ENCODE measurements at places on chromosomes 3 and 15. TPM values are rescaled to one million over a fixed set of nuclear protein-coding genes. Genes with fewer than 3 reads are reported as not detected.

The MAGEF1 gene
- total RNA-seq = 21.7 TPM

- no peak for DNase-seq
These were observed 229.0 kb downstream of the TLE3 start for GRCh38 chr15:69868756-69869155.

GRCh38 chr3:131630097-131630496 is 127.3 kb upstream of the MRPL3 start:
- DNase-seq = no peak

- no peak for DNase-seq
These were observed 41.1 kb downstream of the NGRN start for GRCh38 chr15:90306560-90306959.

The CILP gene
- 0.34 TPM for total RNA-seq

The TRIM42 gene
- total RNA-seq = not detected

DNA sequence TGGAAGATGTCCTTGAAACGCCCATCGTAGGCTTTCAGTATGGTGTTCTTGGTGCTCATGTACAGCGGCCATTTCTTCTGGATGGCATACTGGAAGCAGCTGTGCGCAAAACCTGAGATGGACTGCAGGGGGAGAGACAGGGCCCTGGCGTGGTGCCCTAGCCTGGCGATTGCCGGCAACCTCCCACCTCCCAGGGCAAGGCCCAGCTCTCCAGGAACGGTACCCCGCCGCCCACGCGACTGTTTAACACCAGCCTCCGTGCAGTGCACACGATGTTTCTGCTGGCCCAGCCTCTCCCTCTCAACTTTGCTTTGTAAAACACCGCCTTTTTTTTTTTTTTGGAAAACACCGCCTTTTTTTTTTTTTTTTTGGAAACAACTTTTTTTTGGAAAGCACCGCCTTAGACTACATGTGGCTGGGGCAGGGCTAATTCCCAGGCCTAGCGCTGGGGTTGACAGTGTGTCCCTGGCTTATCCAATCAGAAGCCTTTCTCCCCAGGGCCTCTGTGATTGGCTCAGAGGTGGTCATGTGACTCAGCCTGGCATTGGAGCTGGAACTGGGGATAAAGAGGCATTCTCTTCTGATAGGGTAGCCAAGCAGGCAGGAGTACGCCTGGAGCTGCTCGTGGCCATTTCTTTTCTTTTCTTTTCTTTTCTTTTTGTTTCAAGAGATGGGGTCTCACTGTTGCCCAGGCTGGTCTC is 14.7 kb downstream of the IDH2 start:
- no peak for DNase-seq

GRCh38 chr15:85497172-85497569 is 116.8 kb downstream of the AKAP13 start:
- no peak for DNase-seq

The LYZL4 gene
- not detected for total RNA-seq

DNA sequence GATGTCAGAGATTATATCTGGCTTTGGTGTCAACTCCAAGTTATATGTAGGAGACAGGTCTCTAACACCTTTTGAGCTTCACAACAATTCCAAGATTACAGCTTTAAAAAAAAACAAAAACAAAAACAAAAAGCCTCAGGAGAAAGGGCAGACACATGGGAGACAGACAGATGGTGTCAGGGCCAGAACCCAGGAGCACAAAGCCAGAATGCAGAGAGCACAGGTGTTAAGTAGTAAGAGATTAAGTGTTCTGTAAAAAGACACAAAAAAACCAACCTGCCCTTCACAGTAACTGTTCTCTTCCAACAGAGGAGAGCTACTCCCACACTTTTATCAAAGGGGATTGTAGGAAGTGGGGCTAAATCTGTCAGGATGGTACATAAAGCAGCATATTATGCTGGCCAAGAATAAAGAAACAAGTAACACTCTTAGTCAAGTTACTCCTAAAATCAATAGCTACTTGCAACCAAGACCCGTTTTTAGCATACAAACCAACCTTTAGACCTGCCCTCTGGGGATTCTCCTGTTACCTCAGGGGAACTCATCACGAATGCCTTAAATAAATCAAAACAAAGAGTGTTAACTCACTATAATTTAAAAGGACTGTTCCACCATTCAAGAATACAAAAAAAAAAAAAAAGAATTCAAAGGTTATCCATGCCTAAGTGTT is 5.9 kb downstream of the CPEB1 start:
- no peak for DNase-seq

The NEO1 gene
- 12.6 TPM for total RNA-seq

The FBXW12 gene
- not detected for total RNA-seq

GRCh38 chr3:104520228-104520655 is 846.5 kb upstream of the ALCAM start:
- DNase-seq = no peak

- no peak for DNase-seq
These were observed 74.9 kb downstream of the DAPK2 start for GRCh38 chr15:63971427-63971805.

GRCh38 chr3:184637705-184638104 is 74.2 kb downstream of the MAGEF1 start:
- DNase-seq = no peak
